CD4-positive, alpha-beta T cell (primary cell): ENCODE measurements at places on chromosomes 1 and 21.

GRCh38 chr1:172429331-172430127 is 9.0 kb downstream of the C1orf105 start:
- H3K27me3 ChIP-seq = no peaks in the 10 kb centered on the region
- no peak overlapping the region for H3K4me3 ChIP-seq
- H3K27ac ChIP-seq = no peak overlapping the region
- DNase-seq = peak; percentile 8
- peaks cover 39% of the 10 kb centered on the region for H3K4me1 ChIP-seq

DNA sequence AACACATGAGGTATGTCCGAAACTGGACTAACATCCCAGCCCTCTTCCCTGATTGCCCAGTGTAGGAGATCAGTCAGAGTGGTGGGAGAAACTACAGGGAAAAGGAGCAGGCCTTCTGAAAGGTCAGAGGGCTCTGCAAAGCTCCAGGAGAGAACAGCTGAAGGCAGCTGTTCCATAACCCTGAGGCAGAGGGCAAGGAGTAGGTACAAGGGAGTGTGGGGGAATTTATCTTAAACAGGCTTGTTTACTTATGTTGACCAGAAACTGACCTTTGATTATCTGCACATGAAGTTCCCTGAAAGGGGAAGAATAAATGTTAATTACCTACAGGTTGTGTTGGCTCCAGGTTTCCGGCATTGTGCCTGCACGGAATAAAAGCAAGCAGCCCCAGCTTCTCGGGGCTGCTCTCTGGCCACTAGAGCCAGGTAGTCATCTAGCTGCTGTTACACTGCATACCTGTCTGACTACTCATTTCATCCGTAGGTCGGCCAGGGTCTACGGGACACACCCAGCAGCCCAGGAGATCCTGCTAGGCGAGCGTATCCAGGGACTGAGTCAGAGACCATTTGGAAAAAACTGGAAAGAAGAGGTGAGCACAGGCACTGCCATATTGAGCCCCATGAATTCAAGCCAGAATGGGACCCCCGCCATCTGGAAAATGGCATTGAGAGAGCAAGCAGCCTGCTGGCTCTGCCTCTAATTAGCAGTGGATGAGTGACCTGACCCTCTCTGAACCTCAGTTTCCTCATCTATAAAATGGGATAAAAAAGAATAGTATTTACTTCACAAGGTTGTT is 14.9 kb upstream of the PAQR7 start:
- DNase-seq = no peak
- H3K27ac ChIP-seq = no peak overlapping the region
- H3K4me3 ChIP-seq = no peak overlapping the region
- no peaks in the 10 kb centered on the region for H3K27me3 ChIP-seq
- peaks cover 6% of the 10 kb centered on the region for H3K4me1 ChIP-seq
- no peaks in the 10 kb centered on the region for H3K36me3 ChIP-seq

DNA sequence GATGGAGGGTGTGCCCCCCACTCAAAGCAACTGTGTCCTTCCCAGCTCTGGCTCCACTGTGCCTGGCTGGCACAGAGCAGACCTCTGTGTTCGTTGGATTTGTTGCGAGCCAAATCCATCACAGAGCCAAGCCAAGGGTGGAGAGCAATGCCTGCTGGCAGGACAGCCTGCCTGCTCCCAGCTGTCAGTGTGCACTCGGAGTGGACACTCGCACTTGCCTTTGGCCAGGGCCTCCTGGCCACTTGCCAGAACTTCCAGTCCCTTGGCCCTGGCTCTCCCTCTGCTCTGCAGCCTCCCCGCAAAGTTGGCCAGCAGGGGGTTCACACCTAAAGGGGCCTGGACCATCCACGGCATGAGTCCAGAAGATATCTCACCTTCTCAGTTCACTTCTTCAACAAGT is 16.4 kb downstream of the HEYL start:
- no peaks in the 10 kb centered on the region for H3K36me3 ChIP-seq
- H3K27ac ChIP-seq = no peak overlapping the region
- H3K4me3 ChIP-seq = no peak overlapping the region

GRCh38 chr21:34792504-34793089 is 123.8 kb downstream of the CLIC6 start:
- H3K27ac ChIP-seq = no peak overlapping the region
- no peak overlapping the region for H3K4me3 ChIP-seq
- H3K4me1 ChIP-seq = no peaks in the 10 kb centered on the region
- no peak for DNase-seq
- peaks cover 63% of the 10 kb centered on the region for H3K36me3 ChIP-seq
- no peaks in the 10 kb centered on the region for H3K27me3 ChIP-seq

- no peak for DNase-seq
- no peak overlapping the region for H3K4me3 ChIP-seq
- no peak overlapping the region for H3K27ac ChIP-seq
- no peaks in the 10 kb centered on the region for H3K27me3 ChIP-seq
- H3K4me1 ChIP-seq = no peaks in the 10 kb centered on the region
These were observed 34.6 kb upstream of the TNFSF4 start for GRCh38 chr1:173241528-173242347.

DNA sequence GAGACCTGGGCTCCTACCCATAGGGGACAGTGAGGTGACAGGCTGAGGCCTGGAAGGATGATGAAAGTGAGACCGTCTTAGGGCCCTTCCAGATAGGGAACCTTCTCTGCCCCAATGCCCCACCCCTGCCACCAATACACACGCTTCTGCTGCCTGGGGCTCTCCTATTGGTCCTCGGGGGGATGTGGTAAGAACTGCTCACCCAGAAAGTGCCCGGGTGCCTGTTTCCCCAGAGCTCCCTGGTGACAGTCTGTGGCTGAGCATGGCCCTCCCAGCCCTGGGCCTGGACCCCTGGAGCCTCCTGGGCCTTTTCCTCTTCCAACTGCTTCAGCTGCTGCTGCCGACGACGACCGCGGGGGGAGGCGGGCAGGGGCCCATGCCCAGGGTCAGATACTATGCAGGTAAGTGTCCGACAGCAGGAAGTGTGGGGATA is 948 bp downstream of the SEMA4A start:
- peaks cover 43% of the 10 kb centered on the region for H3K4me1 ChIP-seq
- H3K36me3 ChIP-seq = no peaks in the 10 kb centered on the region
- H3K27ac ChIP-seq = no peak overlapping the region
- H3K4me3 ChIP-seq = peak overlapping the region; percentile 34

- H3K27ac ChIP-seq = no peak overlapping the region
- H3K27me3 ChIP-seq = no peaks in the 10 kb centered on the region
- H3K4me1 ChIP-seq = peaks cover 3% of the 10 kb centered on the region
- DNase-seq = no peak
These were observed 132.6 kb downstream of the ETS2 start for GRCh38 chr21:38938343-38938742.

DNA sequence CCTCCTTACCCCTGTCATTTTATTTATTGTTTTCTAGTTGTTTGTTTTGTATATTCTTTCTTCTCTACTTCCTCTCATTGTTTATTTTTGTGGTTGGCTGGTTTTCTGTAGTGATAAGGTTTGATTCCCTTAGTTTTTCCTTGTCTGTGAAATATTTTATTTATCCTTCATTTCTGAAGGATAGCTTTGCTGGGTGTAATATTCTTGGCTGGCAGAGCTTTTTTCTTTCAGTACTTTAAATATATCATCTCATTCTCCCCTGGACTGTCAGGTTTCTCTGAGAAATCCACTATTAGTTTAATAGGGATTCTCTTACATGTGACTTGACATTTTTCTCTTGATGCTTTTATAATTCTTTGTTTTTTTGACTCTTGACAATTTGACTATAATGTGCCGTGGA is 18.8 kb upstream of the TIPRL start:
- DNase-seq = no peak
- H3K36me3 ChIP-seq = no peaks in the 10 kb centered on the region
- H3K27me3 ChIP-seq = no peaks in the 10 kb centered on the region
- H3K4me3 ChIP-seq = no peak overlapping the region
- H3K27ac ChIP-seq = no peak overlapping the region

DNA sequence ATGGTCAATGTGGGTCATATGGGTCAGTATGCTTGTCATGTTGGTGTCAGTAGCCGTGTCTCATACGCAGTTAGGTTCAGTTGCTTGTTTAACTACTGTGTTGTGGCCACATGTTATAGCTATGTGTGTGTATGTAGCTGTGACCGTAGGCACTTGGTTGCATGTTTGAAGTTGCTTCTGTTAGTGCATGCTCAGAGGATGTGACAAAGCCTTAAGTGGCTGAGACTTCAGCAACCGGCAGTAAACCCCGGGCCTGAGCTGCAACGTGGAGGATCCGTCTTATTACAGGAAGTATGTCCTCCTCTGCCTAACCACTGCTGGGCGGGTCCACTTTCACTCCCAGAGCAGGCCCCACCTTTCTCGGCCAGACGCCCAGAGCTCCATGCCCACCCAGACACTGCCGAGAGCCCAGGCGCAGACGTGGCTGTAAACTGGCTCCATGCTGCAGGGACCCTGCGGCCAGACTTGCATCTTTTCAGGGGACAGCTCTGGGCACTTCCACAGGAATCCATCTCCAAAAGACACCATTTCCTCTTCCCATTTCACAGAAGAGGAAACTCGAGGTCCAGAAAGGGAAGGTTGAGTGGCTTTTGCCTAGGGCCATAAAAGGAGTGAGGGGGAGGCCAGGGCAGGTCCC is 2.2 kb downstream of the TCEA3 start:
- peak overlapping the region; percentile 10 for H3K27ac ChIP-seq
- H3K36me3 ChIP-seq = peaks cover 1% of the 10 kb centered on the region
- H3K4me3 ChIP-seq = peak overlapping the region; percentile 19
- peaks cover 37% of the 10 kb centered on the region for H3K4me1 ChIP-seq
- H3K27me3 ChIP-seq = peaks cover 7% of the 10 kb centered on the region

- H3K4me1 ChIP-seq = peaks cover 45% of the 10 kb centered on the region
- no peaks in the 10 kb centered on the region for H3K27me3 ChIP-seq
- DNase-seq = no peak
- H3K36me3 ChIP-seq = peaks cover 4% of the 10 kb centered on the region
- H3K27ac ChIP-seq = no peak overlapping the region
These were observed 2.7 kb upstream of the MARCKSL1 start for GRCh38 chr1:32338637-32339145.

DNA sequence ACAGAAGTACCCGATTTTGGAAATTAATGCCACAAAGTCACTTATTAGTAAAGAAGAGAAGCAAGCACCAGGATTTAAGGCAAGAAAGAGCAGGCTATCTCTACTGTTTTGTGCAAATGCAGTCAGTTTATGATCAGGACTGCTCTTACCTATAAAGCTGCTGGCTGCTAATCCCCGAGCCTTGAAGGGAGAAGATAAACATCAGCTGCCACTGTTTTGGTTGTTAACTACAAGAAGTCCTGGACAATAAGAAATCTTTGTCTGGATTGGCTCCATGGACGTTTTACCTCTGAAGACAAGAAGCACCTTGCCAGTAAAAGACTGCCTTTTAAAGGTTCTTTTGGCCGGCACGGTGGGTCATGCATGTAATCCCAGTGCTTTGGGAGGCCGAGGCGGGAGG is 21.4 kb downstream of the FRRS1 start:
- H3K4me3 ChIP-seq = no peak overlapping the region
- H3K27me3 ChIP-seq = no peaks in the 10 kb centered on the region
- no peak overlapping the region for H3K27ac ChIP-seq
- no peaks in the 10 kb centered on the region for H3K4me1 ChIP-seq
- no peaks in the 10 kb centered on the region for H3K36me3 ChIP-seq
- no peak for DNase-seq

- no peak overlapping the region for H3K4me3 ChIP-seq
- H3K27ac ChIP-seq = no peak overlapping the region
- peaks cover 3% of the 10 kb centered on the region for H3K27me3 ChIP-seq
- no peaks in the 10 kb centered on the region for H3K4me1 ChIP-seq
These were observed 74.3 kb upstream of the COG2 start for GRCh38 chr1:230568008-230568407.

GRCh38 chr1:19344372-19344810 is 32.3 kb downstream of the SLC66A1 start:
- H3K4me1 ChIP-seq = peaks cover 8% of the 10 kb centered on the region
- no peak overlapping the region for H3K4me3 ChIP-seq
- DNase-seq = peak; percentile 26
- H3K27me3 ChIP-seq = no peaks in the 10 kb centered on the region
- no peak overlapping the region for H3K27ac ChIP-seq
